ENCODE measurements at places on chromosomes 1 and 21.

DNA sequence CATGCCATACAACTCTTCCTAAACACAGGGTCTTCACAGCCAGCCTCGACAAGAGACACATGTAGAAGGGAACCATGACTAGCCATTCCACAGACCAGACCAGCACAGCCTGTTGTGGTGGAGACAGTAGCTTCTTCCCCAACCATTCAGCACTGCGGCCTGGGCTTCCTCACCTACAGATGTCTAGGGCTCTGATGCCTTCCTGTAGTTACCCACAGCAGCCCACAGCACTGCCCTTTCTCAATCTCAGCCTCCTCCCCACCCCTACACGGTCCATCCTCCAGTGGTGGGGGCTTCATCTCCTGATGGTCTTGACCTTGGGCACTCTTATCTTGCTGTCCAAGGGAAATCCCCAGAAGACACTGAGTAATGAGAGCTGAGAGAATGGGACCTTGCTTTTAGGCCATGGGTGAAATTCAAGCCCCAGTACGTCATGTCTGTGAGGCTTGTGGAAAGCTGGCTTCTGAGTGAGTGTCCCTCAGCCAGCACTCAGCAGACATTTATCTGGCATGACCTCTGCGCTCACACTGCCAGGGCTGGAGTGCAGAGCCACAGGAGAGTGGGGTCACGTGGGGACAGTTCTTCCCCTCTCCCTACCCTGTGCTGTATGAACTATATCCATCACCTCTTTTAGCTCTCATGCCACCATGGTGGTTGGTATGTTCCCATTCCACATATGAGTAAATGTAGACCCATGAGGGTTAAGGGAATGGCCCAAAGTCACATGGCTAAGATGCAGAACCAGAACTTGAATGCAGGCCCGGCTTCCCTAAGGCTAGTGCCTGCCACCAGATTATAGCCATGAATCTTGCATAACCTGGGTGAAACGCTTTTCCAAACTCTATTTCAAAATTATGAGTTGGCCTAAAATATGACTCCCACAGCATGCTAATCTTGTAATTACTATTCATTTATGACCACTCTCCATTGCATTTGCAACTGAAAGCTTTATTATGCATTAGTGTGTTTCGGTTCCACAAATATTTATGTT, 104.7 kb downstream of the HIVEP3 start:
- no peak for DNase-seq

DNA sequence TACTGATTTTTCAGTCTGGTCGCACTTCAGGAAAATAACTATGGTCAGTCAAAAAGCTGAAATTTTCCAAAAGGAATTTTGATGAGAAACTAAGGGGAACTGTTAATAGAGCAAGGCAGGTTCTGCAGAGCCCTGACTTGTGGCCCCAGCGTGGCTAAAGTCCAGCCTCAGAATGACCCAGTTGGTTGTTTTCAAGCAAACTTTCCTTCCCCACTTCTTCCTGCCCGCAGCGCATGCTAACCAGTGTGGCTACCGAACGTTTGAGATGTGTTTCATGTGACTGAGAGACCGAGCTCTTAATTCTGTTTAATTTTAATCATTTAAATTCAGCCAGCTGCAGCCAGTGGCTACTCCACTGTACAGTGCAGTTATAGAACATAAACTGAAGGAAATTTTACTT, 6.2 kb upstream of the IL10RB start:
- DNase-seq = no peak

- no peak for DNase-seq
Measured at GRCh38 chr1:13927736-13928135, 227.7 kb downstream of the PRDM2 start.

DNA sequence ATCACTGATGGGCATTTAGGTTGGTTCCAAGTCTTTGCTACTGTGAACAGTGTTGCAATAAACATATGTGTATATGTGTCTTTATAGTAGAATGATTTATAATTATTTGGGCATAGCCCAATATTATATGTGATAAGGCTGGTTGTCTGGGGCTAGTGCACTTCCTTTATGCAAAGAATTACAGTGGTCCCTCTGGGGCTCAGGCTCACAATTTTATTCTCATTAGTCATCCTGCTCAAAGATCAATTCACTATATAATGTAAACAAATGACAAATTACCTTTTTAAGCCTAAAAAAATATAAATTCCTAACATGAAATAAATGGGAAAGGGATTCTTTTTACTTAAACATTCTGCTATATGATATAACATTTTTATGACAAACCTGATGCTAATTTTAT, 5.0 kb downstream of the PLPPR4 start:
- DNase-seq = no peak

GRCh38 chr1:7424352-7424890, 346.7 kb upstream of the VAMP3 start:
- DNase-seq = no peak

DNA sequence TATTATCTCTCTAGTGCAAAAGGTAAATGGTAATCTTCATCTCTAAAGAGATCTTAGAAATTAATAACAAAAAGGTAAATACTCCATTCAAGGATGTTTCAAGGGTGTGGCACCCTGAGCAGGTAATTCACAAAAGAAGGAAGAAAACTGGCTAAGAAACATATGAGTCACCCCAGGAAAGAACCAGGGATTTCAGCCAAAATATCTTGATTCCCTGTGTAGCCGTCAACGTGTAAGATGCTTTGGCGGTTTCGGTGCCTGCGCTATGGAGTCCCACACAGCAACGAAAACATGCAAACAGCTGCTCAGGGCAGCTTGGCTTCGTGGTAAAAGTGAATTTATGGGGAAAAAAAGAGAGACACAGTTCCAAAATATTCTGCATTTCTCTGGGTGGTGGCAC, 3.7 kb downstream of the ITGB2 start:
- DNase-seq = no peak

DNA sequence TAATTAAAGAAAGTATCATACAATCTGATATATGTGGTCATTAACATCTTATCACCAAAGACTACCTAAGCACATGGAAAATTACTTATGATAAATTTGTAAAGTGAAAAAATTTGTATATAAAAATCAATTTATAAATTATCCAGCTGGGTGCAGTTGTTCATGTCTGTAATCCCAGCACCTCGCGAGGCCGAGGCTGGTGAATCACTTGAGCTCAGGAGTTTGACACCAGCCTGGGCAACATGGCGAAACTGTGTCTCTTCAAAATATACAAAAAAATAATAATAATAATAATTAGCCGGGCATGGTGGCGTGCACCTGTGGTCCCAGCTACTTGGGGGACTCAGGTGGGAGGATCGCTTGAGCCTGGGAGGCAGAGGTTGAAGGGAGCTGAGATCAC, 82.8 kb upstream of the SYT6 start:
- DNase-seq = no peak

GRCh38 chr1:237249120-237249519, 207.1 kb downstream of the RYR2 start:
- no peak for DNase-seq

GRCh38 chr1:94501935-94502334, 39.6 kb downstream of the F3 start:
- no peak for DNase-seq

DNA sequence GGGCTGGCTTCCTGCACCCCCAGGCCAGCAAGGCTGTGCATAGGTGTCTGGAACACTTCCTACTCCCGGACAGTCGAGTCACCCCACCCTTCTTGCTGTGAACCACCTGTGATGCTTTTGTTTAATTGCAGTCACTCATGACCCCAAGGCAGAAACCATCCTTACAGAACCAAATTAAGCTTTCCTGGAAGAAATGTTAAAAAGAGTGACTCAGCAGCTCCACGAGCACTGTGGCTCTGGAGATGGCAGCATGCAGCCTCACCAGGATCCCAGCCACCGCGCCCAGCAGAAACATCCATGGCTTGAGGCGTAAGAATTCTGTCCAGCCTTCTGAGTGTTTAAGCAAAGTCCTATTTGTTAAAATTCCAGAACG, 28.8 kb downstream of the SNAP47 start:
- no peak for DNase-seq

DNA sequence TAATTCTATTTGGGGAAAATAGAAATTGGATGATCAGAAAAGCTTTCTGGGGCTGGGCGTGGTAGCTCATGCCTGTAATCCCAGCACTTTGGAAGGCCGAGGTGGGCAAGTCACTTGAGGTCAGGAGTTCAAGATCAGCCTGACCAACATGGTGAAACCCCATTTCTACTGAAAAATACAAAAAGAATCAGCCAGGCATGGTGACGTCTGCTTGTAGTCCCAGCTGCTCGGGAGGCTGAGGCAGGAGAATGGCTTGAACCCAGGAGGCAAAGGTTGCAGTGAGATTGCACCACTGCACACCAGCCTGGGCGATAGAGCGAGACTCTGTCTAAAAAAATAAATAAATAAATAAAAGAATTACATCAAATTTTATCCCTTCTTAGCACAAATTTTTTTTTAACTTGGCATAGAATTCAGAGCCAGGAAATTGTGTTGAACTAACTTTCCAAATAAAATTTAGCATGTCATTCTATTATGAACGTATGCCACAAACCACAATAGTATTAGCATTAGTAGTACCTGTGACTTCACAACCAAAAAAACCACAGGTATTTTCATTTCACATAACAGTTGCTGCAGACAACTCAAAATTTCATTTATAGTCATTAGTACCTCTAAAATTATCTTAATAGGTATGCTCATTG, 4.5 kb upstream of the ANKRD13C start:
- DNase-seq = no peak

DNA sequence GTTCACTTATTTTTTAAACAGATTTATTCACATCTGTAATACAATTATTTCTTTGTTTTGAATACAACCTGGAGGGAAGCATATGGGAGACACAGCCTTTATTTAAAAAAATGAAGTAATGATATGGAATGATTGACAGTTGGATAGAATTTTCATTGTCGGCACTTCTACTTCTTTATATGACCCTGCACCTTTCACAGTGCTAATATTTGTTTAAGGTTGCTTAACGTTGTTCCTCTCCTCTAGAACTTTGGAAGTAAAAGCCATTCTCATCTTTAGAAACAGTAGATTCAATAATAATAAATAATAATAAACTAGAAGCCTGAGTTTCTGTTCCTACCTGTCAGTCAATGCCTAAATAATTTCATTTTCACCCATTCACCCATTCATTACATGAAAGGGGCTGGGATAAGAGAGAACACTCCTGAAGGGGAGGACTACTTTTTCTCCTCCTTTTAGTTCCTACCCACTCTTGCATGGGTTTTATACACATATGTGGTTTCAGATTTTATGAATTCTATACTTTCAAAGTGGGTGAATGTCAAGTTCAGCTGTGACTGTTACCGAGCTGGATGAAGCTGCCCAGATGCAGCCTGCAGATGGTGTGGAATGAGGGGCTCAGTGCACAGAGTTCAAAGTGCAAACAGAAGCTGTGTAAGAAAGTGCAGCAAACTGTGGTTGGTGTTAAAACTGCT, 9.4 kb downstream of the RUNX1 start:
- no peak for DNase-seq

- peak; percentile 50 for DNase-seq
Measured at GRCh38 chr1:54229281-54229891, 29.4 kb downstream of the MRPL37 start.

DNA sequence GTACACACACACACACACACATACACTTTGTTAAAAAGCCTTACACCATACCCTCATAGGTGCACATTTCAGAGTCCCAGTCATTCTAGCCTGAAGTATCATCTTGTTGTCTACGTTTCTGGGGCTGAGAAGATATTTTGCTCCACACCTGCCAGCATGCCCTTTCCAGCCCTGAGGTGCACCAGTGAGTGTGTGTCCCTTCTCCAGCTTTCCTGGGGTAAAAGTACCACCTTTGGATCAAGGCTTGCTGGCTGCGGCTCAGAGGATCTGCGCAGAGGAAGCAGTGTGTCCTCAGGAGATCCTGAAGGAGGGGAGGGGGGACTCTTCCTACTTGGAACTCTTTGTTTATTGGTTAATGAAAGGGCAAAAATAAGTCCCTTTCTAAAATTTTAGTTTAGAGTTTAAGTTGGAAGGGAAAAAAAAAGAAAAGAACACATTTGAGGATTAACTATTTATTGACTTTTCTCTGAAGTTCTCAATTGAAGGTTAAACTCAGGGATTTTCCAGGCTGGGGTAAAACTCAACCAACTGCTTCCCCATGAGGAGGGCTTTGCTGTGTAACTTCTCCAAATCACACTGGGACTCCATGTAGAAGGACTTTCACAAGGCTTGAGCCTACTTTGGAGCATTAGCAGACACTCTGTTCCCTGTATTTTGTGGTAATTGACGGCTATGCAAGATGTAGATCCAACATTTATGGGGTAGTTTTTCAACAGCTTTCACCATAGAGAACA, 200.3 kb upstream of the SGIP1 start:
- DNase-seq = no peak

DNA sequence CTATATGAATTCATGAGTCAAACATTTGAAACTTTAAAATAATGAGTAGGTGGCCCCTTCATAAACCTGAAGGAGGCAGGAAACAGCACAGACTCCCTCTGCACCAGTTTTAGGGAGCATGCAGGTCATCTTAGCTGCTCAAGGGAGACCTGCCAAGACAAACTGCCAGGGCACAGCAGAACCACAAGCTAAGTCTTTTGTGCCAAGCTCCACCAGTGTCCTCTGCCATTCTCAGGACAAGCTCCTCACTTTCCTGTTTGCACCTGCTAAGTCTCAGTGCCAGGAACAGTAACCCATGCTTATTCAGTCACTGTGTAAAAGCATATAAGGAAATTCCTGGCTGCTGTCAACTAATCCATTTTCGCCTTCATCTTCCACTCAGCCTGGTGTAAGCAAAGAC, 368.9 kb downstream of the SEC16B start:
- DNase-seq = no peak

- no peak for DNase-seq
Measured at GRCh38 chr1:164360265-164360664, 198.7 kb upstream of the PBX1 start.

- DNase-seq = peak; percentile 62
Measured at GRCh38 chr1:157156058-157156541, 17.9 kb upstream of the ETV3 start.

- DNase-seq = no peak
Measured at GRCh38 chr1:33143698-33144097, 38.1 kb downstream of the TRIM62 start.

GRCh38 chr1:241631674-241632073, 8.5 kb downstream of the CHML start:
- no peak for DNase-seq

DNA sequence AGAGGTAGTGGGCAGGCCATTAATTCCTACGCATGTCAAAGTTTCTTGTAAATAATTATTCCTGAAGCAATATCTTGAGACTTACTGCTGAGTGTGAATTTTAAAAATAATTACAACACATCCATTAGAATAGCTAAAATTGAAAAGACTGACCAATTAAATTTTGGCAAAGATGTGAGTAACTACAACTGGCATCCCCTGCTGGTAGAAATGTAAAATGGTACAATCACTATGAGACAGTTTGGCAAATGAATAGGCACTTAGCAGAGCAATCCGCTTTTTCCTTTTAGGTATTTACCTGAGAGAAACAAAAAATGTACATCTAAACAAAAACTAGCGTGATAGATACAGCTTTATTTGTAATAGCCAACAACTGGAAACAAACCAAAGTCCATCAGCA, 798.9 kb downstream of the BRINP3 start:
- DNase-seq = no peak

DNA sequence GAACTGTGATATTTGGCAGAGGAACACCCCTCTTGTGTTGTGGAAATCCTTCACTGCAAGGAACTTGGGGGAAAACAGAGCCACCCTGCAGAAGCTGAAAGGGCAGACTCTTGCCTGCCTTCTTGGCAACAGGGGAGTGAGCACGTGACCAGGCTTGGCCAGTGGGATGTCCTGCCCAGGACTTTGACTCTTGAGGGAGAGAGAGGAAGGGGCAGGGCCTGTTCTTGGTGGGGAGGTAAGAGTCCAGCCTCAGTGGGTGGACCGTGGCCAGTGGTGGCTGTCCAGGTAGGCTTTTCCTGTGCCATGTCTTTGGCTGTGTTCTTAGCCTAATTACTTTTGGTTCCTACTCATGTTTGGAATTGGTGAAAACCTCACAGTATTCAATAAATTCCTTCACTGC, 8.6 kb upstream of the AK2 start:
- no peak for DNase-seq
